Stimulated activated naive CD4-positive, alpha-beta T cell (primary cell): ENCODE measurements at places on chromosomes 16 and 17.

DNA sequence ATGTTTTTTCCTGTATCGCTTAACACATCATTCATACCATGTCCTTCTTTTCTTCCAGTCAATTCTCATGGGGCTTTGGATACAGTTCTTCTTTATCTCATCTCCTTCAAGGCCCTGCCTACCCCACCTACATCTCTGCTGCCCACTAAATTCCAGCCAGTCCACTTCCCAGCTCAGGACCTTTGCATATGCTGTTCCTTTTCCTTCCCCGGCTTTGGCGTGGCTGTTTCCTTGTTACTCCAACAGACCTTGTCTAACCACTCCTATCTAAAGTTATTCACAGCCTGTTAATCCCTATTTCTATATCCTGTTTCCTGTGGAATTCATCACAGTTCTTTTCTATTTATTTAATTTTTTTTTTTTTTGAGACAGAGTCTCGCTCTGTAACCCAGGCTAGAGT is 6.6 kb upstream of the STAT3 start:
- DNase-seq, result no peak

DNA sequence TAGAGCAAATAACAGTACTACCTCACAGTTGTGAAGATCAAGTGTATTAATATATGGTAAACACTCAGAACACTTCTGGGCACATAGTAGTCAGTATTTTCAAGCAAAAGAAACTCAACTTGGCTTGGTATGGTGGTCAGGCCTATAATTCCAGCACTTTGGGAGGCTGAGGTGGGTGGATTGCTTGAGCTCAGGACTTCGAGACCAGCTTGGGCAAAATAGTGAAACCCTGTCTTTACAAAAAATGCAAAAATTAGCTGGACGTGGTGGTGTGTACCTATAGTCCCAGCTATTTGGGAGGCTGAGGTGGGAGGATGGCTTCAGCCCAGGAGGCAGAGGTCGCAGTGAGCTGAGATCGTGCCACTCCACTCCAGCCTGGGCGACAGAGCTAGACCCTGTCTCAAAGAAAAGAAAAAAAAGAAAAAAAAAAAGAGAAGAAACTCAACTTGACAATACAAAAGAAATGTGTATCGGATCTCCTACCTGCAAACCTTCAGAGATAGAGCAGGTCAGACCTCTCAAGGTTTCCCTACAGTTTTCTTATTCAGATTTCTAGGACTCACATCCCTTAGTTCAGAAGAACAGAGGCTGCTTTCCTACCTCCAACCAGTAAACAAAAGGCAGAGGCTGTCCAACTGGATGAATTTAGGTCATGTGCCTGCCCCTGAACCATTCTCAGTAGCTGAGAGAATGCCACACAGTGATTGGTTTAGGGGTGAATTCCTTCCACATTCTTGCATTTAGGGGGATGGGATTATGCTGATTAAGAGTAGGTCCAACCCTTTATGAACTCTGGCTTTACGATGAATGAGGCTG is 1.7 kb upstream of the KPNA2 start:
- DNase-seq, result no peak

- no peak for DNase-seq
Observed at GRCh38 chr17:55308613-55309391, 44.0 kb downstream of the HLF start.

DNA sequence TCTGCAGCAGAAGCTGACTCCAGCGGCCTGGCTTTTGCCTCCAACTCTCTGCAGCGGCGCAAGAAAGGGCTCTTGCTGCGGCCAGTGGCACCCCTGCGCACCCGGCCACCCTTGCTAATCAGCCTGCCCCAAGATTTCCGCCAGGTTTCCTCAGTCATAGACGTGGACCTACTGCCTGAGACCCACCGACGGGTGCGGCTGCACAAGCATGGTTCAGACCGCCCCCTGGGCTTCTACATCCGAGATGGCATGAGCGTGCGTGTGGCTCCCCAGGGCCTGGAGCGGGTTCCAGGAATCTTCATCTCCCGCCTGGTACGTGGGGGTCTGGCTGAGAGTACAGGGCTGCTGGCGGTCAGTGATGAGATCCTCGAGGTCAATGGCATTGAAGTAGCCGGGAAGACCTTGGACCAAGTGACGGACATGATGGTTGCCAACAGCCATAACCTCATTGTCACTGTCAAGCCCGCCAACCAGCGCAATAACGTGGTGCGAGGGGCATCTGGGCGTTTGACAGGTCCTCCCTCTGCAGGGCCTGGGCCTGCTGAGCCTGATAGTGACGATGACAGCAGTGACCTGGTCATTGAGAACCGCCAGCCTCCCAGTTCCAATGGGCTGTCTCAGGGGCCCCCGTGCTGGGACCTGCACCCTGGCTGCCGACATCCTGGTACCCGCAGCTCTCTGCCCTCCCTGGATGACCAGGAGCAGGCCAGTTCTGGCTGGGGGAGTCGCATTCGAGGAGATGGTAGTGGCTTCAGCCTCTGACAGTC is 1.3 kb downstream of the PARD6A start:
- peak; percentile 7 for DNase-seq

GRCh38 chr16:57023541-57024249 is 34.3 kb downstream of the NLRC5 start:
- peak; percentile 70 for DNase-seq

DNA sequence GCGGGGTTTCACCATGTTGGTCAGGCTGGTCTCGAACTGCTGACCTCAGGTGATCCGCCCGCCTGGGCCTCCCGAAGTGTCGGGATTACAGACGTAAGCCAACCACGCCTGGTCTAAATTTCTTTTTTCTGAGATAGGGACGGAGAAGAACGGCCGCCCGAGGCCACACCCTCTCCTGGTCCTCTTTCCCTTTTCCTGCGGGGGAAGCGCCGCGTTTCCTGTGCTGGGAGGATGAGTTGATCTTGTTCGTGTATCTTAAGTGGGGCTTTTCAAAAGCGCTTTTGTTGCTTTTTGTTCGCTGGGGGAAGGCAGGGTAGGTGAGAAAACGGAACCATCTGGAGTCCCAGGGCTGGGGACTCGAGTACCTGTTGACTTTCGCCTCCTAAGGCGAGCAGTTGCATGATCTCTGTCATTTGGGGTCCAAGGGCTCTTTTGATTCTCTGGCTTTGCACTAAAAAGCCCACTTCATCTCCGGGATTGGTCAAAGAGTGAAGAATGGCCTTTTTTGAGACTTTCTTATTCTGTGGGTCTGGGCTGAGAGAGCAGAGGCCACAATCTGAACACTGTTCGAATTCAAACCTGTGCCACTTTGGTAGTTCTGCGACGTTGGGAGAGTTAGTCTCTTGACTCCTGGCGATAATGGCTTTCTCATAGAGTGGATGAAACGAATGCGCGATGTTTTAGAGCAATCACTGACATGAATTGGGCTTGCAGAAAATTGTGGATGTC is 1.3 kb downstream of the FUS start:
- DNase-seq, result no peak
